Ovary (tissue), 10 donors: ENCODE measurements at places on chromosomes 2 and 18.

- DNase-seq = no peak
Observed at GRCh38 chr2:226407135-226407534, 392.5 kb downstream of the IRS1 start.

DNA sequence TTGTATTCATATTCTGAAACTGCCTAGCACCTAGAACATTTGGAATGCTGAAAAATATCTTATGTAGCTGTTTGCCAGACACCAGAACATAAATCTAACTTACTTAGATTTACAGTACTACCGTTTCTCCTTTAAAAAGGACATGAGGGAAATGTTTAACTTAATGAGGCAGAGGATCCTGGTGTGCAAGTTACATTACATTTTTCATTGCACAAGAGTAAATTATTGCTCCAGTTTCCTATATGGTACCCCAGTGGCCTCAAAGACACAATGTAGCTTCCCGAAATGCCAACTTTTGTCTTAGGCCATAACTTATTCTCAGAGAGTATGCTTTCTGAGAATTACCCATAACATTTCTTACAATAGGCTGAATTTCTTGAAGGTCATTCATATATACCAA lies 105.5 kb upstream of the DTNA start:
- DNase-seq = no peak

- DNase-seq = no peak
Observed at GRCh38 chr2:1484131-1484884, 71.0 kb downstream of the TPO start.

DNA sequence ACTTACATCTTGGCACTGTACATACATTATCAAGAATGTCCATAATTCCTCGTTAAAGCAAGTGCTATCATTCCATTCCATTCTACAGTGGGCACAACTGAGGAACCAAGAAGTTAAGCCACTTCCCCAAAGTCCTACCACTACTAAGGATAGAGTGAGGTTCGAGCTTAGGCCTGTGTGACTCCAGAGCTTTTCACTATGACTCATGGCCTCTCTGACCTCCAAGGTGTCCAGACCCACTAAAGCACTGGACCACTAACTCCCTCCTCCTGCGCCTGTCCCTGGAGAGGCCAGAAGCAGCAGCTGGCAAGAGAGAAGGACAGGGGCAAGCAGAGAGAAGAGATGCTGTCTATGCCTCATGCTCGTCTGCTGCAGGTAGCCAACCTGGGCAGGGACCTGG lies 117.0 kb downstream of the ZBTB7C start:
- DNase-seq = no peak

GRCh38 chr2:127650041-127650784 lies 4.3 kb downstream of the GPR17 start:
- no peak for DNase-seq

- DNase-seq = no peak
Observed at GRCh38 chr2:42890791-42891355, 98.5 kb upstream of the HAAO start.

GRCh38 chr2:70957798-70958197 lies 20.6 kb upstream of the ANKRD53 start:
- DNase-seq = no peak

DNA sequence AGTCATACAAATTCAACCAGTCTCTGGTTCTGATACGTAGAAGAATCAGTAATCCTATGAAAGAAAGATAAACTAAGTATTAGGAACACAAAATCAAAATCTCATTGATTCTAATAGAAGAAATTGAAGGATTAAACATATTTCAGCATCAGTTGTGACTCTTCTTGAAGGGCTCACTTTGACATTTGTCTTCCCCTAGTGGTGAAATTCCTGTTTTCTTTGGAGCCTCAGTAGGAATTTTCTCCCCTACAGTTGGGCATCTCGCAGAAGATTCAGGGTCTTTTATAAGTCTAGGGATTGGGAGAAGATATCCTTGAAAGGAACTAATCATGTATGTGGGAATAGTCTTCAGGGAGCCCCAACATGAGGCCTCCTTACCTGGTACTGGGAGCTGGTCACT lies 2.8 kb upstream of the CRYGB start:
- no peak for DNase-seq

DNA sequence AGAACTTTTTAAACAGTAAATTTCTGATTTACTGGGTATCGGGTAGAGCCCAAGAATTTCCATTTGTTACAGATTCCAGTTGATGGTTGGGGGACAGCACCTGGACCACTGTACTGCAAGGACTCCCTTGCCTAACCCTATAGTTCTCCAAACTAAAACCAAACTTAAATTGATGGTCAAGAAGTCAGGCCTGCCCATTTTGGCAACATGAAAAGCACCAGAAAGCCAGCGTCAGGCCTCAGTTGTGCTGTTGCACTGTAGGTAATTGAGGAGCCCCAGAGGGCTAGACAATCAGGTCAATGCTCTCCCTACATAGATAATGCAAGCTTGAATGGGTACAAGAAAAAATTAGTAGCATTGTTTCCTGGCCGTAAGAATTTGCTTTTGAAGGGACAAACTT lies 40.5 kb downstream of the NOP58 start:
- no peak for DNase-seq

DNA sequence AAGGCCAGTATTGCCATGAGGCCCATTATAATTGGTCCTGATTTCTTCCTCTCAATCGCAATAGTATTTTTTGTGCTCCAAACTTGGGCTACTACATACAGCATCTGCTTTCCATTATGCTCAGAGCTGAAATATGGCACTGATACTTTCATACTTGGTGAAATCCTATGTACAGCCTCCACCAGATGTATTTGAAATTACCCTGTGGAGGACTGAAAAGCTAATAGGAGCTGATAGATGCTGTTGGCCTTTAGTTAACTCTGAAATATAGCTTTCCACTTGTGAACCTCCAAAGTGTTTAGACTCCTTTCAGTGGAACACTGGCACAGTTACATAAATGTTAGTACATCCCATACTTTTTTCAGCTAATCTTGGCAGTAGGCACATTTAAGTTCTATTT lies 205.7 kb downstream of the NEDD4L start:
- DNase-seq = no peak

DNA sequence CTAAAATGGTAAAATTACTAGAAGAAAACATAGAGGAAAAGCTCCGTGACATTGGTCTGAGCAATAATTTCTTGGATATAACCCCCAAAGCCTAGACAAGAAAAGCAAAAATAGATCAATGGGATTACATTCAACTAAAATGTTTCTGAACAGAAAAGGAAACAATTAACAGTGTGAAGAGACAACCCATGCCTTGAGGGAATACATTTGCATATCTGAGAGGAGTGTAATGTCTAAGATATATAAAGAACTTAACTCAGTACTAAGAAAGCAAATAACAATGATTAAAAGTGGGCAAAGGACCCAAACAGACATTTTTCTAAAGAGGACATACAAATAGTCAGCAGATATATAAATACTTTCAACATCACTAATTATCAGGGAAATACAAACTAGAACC lies 206.2 kb downstream of the VAPA start:
- DNase-seq = no peak

DNA sequence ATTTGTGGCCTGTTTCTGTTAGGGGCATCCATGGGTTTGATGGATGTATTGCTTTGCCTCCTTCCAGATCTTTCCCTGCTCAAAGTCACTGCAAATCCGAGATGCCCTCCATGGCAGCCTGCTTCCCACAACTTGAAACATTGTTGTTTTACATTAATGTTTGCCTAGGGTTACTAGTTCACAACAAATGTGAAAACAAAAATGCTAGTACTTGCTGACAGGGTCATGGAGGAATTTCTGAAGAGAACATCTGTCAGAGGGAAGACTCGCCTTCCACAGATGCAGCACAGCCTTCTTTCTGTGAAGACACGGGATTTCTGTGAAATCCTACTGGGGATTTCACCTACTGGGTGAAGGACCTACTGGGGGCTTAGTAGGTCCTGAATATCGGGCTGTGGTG lies 260.0 kb upstream of the FN1 start:
- no peak for DNase-seq

DNA sequence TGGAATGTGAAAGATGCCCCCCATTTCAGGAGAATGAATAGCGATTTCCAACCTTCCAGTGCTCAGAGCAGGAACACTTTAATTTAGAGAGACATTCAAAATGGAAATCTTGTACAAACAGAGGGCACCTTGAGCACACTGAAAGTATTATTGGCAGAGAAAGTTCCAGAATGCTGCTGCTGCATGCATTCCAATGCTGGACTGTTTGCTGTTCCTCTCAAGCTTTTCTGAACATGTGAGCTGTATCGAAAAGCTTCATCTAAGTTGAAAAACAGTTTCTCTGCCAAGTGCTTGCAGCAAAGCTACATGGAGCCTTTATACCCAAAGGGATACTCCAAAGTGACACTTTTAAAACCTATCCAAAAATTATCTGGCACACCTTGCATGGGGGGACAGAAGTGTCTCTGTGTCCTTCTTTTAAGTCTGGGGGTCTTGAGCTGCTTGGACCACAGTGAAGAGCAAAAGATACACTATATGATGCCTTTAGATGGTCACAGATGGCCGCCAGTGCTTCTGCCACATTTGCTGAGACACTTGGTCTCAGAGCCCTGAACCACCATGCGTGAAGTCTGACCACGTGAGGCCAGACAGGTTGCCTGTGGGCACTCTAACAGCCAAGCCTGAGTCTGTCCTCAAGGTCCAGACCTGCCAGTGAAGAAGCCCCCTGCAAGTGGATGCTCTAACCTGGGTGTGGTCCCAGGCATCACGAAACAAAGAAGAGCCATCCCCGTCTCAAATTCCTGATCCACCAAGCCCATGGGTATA lies 18.8 kb downstream of the UXS1 start:
- DNase-seq = no peak

DNA sequence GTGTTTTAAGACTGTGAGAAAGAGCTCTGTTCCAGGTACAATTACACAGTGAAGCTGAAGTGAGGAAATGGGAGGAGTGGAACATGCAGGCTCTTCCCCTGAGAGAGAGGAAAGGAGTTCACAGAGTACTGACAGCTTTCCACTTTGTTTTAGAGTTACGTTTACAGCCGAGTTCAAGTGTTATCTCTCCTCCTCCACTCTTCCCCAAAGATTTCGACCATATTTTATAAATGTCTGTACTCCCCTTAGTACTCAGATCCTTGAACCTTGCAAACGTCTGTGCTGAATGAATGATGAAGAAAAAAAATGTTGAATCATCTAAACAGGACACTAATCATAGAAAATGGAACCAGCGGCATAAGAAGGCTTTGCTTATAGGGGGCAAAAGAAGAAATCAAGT lies 121.6 kb downstream of the THADA start:
- DNase-seq = no peak

GRCh38 chr2:6866275-6866671 lies 566 bp upstream of the CMPK2 start:
- peak; percentile 43 for DNase-seq

- no peak for DNase-seq
Observed at GRCh38 chr2:18585526-18585925, 3.8 kb downstream of the NT5C1B start.

DNA sequence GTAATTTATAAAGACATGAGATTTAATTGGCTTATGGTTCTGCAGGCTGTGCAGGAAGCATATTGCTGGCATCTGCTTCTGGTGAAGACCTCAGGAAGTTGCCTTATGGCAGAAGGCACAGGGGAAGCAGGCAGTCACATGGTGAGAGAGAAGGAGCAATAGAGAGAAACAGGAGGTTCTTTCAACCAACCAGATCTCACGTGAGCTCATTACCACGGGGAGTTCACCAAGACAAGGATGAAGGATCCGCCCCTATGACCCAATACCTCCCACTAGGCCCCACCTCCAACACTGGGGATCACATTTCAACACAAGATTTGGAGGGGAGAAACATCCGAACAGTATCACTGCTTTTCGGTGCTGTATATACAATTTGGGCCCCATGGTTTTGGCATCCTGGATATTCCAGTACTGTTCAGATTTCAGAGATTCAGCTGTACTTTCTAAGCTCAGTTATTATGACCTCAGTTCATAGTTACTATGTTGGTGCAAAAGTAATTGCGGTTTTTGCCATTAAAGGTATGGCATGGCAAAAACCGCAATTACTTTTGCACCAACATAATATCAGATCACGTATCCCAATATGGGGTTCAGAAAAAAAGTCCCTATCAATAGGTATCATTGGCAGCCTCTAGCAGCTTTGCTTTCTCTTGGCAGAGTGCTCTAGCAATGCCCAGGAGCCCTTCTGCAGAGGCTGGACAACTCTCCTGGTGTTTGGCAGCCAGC lies 189.6 kb upstream of the SIX3 start:
- DNase-seq = no peak

GRCh38 chr18:48956356-48956755 lies 5.6 kb upstream of the SMAD7 start:
- DNase-seq = no peak

DNA sequence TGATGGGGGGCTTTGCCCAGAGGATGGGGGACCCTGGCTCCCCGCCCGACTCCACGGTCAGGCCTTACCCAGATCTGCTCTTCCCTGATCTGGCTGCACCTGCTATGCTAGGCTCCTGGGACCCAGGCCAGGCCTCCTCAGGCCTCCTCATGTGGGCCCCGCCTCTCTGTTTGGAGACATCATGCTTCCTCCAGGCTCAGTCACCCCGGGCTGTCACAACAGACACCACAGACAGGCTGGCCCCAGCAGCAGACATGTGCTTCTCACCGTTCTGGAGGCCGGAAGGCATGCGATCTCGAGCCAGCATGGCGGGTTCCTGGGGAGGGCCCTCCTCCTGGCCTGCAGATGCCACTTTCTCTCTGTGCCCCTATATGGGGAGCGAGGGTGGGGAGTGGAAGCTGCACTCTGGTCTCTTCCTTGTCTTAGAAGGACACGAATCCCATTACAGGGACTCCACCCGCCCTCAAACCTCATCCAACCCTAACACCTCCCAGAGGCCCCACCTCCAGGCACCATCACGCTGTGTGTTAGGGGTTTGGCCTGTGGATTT lies 10.8 kb upstream of the NEU4 start:
- peak; percentile 13 for DNase-seq

- no peak for DNase-seq
Observed at GRCh38 chr18:11290786-11291185, 141.4 kb upstream of the PIEZO2 start.

DNA sequence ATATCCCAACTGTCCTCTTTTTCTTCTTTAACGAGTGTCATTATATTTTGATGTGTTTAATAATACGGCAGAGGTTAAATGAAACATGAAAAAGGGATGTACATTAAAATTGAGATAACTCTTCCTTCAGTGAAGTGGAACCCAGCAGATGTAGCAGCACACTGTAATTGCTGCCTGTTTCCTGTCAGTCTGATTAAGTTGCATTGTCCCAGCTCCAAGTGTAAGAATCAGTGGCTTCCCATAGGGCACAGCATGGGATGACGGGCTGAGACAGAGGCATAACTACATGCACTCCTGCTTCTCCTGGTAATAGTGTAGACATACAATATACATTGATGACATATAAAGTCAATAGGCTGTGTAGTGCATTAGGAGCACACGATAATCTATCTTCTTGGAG lies 175.8 kb upstream of the TCF4 start:
- DNase-seq = no peak
